ENCODE measurements at places on chromosomes 3 and 15. TPM values are rescaled to one million over a fixed set of nuclear protein-coding genes. Genes with fewer than 3 reads are reported as not detected.

GRCh38 chr3:4771243-4771642, 208.0 kb upstream of the BHLHE40 start:
- DNase-seq = no peak

- no peak for DNase-seq
Measured at GRCh38 chr15:78617516-78617915, 3.3 kb downstream of the CHRNA3 start.

GRCh38 chr3:181176601-181177000, 187.1 kb upstream of the DNAJC19 start:
- DNase-seq = peak; percentile 65

GRCh38 chr3:9396301-9396631, 1.1 kb upstream of the SETD5 start:
- no peak for DNase-seq

DNA sequence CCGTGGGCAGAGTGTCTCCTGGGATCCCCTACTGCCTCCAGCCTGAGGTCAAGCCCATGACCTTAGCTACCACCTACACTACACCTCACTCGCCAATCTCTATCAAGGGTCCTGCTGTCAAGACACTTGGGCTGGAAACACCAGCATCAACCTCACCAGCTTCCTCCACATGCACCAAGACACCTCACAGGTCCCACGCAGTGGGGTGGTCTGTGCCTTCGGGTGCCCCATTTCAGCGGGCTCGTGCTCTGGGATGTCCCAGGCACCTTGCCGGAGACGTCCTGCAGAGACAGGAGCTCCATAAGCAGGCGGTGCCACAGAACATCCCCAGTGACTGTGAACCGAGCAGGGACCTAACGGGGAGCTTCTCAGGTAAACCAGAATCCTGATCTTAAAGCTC, 20.0 kb downstream of the CYFIP1 start:
- no peak for DNase-seq

- no peak for DNase-seq
Measured at GRCh38 chr3:148901987-148902791, 37.1 kb downstream of the CPA3 start.

DNA sequence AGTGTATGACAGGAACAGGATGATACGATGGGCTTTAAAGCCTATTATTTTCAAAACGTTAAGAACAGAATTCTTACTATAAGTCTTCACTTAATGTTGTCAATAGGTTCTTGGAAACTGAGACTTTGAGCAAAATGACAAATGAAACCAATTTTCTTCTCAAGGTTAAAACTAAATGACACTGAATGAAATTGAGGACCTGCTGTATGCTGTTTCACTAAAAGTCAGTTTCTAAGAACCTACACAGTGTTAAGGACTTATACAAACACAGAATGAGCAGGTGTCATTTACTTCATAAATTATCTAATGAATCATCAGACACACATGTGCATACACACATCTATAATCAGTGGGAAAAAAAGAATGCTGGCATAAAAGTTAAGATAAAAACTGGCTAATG, 106.9 kb downstream of the RFTN1 start:
- no peak for DNase-seq

GRCh38 chr15:72034859-72035650, 82.9 kb downstream of the MYO9A start:
- no peak for DNase-seq

- DNase-seq = peak; percentile 84
Measured at GRCh38 chr3:125437631-125438435, 62.7 kb upstream of the ZNF148 start.

- DNase-seq = no peak
Measured at GRCh38 chr3:3628676-3629328, 170.4 kb upstream of the LRRN1 start.

- DNase-seq = no peak
Measured at GRCh38 chr3:157175691-157176507, 16.0 kb upstream of the CCNL1 start.

DNA sequence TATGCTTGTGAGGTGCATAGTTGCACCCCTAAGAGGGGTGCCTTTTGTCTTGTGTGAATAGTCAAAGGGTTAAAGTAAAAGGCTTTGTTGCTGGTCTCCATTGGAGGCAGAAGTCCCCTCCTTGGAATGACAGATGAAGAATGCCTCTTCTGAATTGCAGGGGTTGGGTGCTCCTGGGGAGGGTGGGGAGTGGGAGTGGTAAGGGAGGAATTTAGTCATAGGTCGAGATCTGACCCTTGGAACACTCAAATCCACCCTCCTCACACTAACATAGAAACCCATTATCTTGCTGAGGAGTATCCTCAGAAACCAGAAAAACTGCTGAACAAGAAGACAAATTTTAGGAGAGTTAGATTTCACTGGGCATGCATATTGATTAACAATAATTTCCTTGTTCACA, 4.7 kb downstream of the CTXND1 start:
- DNase-seq = no peak

- DNase-seq = no peak
Measured at GRCh38 chr3:42503957-42504333, 1.5 kb downstream of the VIPR1 start.

The ZPLD1 gene
- not detected for total RNA-seq

The SUCNR1 gene
- total RNA-seq = 2.0 TPM

The DUOX1 gene
- 1.4 TPM for total RNA-seq

The CTNNB1 gene
- 160 TPM for total RNA-seq

The PPCDC gene
- 8.4 TPM for total RNA-seq

The ZSCAN2 gene
- total RNA-seq = 7.0 TPM

The FOXL2 gene
- total RNA-seq = not detected

The EPHA3 gene
- total RNA-seq = 0.95 TPM

The CFAP100 gene
- total RNA-seq = not detected

The RASL12 gene
- total RNA-seq = 1.5 TPM

Measured in right lobe of liver (tissue), 6 donors.